ENCODE measurements at places on chromosomes 5 and 9.

DNA sequence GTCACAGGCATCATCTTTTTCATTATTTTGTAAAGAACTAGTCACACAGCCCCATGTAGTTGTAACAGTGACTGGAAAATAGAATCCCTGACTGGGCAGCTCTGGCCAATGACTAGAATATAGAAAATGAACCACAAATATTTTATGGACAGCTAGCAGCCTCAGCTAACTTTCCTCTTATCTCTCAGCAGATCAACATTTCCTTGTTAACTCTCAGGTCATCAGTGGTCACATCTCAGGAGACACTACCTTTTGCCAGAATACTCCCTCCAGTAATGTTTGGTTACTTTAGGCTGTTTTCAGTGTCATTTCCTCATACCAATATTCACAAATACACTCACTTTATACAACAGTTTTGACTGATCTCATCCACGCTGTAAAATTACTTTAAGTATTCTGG lies 43.9 kb downstream of the FAM169A start:
- DNase-seq = no peak

- DNase-seq = no peak
These were observed 3.6 kb upstream of the IL17B start for GRCh38 chr5:149382517-149383220.

DNA sequence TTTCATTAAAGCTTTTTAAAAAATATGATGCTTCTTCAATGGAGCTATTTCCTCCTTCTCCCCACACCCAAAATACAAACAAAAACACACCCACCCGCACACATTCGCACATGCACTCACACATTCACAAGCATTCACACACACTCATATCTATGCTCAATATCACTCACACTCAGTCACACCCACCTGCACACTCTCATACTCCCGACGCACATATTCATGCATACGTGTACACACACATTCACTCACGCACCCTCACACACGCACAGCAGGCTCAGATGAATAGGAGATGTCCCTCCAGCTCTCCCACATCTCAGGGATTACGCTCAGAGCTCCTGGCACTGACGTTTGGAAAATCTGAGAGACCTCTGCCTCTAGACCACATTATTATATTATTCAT lies 25.7 kb upstream of the TENT4A start:
- DNase-seq = no peak

DNA sequence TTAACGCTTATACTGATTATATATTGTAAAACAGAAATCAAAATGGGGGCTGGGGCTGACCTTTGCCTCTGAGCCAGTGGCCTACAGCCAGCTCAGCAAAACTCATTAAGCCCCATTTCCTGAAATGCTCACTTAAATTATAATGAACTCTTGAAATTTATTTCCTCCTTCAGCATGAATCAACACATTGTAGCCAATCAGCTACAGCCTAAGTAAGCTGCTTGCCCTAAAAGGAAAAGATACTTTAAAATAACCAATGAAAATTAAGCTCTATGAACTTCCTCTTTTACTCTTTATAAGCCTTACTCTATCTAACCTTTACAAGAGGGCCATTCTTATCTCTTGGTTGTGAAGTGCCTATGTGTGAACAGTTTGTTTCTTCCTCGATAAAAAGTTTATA lies 33.5 kb upstream of the SUB1 start:
- no peak for DNase-seq

DNA sequence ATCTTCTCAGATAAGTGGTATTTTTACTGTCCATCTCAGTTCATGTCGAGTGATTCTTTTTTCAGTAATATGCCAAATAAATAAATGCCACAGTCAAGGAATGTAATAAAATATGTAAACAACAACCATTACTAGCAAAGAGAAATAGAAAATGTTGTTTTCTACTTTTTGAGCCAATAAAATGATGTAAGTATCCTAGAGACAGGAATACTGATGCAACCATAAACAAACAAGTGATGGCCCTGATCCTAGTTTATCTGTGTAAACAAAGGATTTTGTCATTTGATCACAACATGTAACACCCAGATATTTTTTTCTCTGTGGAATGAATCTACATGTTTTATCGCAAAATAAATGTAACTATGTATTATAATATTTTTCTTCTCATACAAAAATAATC lies 1852.8 kb downstream of the EFNA5 start:
- no peak for DNase-seq

DNA sequence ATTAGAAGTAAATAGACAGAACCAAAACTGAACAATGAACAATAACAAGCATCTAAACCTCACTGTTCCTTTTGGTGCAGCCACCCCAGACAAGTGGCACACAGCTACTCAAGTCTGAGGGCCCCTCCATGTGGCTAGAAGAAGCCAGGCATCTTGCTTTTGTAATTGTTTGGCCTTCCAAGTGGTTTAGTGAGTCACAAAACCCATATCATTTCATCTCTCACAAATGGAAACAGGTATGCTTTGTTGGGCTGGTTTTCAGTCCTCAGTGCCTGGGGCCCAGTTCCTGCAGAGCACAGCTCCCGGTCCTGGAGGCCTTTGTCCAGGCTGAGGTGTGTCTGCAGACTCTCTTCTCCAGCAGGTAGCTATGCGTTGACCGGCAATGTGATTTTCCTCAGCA lies 16.7 kb downstream of the PRLR start:
- no peak for DNase-seq

DNA sequence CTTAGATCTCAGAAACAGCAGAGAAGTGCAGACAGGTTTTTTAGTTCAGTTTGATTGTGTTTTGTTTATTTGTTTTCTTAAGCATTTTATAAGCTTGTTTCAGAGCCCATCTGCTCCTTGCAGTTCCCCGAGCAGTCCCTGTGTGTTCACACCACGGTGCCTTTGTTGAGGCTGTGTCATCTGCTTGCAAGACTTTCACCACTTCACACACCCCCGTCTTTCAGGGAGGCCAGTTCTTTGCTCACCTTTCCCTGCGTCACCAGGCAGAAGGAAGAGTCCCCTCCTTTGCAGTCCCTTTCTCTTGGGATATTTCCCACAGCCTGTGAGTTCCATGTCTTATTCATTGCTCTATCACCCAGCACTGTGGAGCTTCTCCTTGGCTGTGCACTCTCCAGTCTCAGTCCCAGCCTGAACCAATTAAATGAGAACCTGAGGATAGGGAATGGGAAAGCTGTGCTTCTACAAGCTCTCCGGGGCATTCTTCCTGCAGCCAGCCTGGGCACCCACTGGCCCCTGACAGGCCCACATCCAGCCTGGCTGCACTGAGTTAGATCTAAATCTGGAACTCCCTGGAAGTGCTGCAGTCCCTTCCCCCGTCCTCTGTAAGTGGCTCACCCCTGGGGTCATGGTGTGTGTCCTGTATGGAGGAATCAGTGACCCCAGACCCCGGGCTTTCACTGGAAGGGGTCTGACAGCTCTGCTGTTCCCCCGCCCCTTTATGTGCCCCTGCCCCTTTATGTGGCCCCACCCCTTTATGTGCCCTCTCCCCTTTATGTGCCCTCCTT lies 5.5 kb downstream of the MVB12B start:
- no peak for DNase-seq

- no peak for DNase-seq
These were observed 37.1 kb downstream of the TENT4A start for GRCh38 chr5:6750142-6750840.

All from stimulated activated CD4-positive, alpha-beta T cell treated with anti-CD3 and anti-CD28 coated beads, Interleukin-1b, Interleukin-23, amount 100 ng/mL, for 24 hours (primary cell).